Stimulated activated CD8-positive, alpha-beta memory T cell treated with anti-CD3 and anti-CD28 coated beads, Interleukin-2, amount 100 ng/mL, for 1 hour (primary cell): ENCODE measurements at places on chromosomes 2 and 18.

DNA sequence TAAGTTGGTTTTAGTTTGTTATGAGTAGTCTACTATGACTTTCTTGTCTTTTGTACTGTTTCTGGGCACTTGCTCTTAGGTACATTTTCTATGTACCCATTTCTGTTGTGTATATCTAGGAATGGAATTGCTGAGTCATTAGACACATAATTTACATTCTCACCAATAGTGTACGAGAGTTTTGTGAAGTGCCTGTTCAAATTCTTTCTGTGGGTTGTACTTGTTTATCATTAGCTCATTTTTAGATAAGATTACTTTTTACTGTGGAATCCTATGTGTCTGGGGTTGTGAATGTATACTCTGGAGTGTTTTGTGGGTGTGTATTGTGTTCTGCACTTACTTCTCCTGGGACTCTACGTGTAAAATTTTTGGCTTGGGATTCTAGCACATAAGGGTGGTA lies 36.6 kb upstream of the CD28 start:
- no peak for DNase-seq

GRCh38 chr2:210617732-210618330 lies 61.4 kb downstream of the CPS1 start:
- DNase-seq, result no peak

- no peak for DNase-seq
These were observed 9.9 kb downstream of the NEU4 start for GRCh38 chr2:241818943-241819270.

- DNase-seq, result no peak
These were observed 18.9 kb downstream of the TTR start for GRCh38 chr18:31610286-31611205.

- DNase-seq, result no peak
These were observed 349.1 kb downstream of the ANAPC1 start for GRCh38 chr2:111534910-111535352.
